CD4-positive, alpha-beta T cell treated with Interleukin-4 for 4 hours (primary cell): ENCODE measurements at places on chromosomes 6 and 20.

- no peak for DNase-seq
Observed at GRCh38 chr6:71043902-71044301, 87.0 kb upstream of the B3GAT2 start.

- DNase-seq: no peak
Observed at GRCh38 chr6:5670381-5670780, 336.3 kb downstream of the NRN1 start.

- no peak for DNase-seq
Observed at GRCh38 chr6:167565388-167565787, 240.5 kb downstream of the TTLL2 start.

GRCh38 chr20:20463933-20464374 lies 96.0 kb downstream of the INSM1 start:
- no peak for DNase-seq

DNA sequence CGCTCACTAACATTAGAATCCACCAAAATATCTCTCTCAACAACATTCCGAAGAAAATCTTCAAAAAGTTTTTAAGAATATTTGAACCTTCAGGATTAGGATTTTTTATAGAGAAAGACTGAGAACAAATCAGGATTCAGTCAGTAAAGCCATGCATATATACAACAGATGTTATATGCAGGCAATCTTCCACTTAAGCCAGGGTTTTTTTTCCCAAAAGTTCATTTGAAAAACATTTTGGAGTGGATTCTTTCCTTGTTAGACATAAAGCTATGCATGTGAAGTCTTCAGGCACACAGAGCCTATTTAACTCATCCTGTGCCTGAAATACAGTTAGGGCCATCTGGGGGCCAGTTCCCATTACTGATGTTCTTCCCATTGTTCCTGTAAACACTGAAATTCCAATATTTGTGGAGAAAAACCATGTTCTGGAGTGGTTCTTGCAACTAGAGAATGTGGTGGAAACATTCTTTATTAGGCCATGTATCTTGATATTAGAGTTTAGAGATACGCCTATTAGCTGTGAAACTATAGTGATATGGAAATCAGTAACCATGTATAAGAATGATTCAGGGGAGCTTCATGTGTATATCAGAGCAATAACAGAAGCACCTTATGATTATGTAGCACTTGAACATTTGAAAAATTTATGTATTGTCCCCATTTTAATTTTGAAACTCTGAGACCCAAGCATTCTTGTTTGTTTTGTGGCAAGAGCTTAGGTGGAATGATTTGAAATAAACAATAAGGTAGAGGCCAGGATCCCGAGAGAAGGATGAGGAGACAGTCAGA lies 61.7 kb downstream of the PLEKHG1 start:
- DNase-seq: no peak
